Forelimb muscle (tissue), 1 donor: ENCODE measurements at places on chromosomes 7 and 10.
A peak's percentile ranks its signal among the peaks of the same experiment; 100 is the strongest.

DNA sequence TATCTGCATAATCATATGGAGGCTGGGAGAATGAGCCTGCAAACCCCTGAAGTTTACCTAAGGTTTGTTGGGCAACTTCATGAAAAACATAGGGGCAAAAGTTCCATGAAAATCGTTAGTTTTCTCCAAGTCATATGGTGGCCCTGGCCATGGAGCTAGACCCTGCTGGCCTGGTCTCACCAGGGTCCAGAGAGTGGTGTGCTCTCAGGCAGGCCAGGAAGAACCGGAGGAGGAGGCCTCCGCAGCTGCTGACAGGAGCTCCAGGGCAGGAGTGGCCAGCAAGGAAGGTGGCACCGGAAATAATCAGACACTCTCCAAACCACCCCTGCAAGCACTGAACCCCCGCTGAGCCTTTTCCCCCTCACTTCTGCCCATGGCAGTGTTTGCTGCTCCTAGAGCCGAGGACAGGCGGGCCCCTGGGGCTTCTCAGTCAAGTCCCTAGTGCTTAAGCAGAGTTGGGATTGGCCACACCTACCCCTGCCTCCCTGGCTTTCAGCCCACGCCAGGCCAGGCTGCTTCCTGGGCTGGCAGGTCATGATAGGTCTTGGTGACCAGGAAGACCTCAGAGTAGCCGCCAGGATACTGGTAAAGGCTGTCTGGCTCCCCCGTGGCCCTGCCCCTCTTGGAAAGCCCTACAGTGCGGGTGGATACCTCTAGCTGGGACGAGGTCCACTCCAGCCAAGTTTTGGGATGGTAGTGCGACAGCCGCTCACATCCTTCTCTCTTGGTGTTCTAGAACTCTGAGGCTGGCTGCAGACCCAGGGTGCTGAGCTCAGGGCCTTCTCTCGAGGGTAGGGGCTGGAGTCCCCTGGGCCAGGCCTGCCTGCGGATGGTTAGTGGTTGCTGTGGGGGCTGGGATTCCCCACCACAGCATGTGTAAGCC is 242.8 kb downstream of the MGMT start:
- no peak for DNase-seq

GRCh38 chr10:26380815-26381214 is 57.3 kb upstream of the APBB1IP start:
- DNase-seq = no peak

- DNase-seq = no peak
These were observed 877 bp upstream of the NOD1 start for GRCh38 chr7:30479202-30480120.

DNA sequence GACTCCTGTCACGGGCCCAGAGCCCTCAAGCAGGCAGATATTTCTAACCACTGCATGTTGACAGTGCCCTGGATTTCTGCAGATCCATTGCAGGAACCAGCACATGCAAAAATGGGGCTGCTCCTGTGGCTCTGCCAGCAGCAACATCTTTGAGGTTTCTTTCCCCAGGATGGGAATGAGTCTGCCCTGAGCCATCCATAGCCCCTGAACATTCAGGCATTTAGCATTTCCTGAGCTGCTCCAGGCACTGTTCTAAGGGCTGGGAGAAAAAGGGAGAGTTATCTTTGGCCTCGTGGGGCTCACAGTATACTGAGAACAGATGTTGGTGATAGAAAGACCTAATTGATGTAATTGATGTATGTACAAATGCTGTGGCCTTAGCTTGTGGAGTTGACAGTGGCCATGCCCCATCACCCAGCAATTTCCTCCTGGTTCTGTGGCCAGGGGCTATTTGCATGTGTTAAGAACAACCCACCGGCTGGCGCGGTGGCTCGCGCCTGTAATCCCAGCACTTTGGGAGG is 66.0 kb upstream of the LRRC4 start:
- DNase-seq = no peak

- DNase-seq = no peak
These were observed 4.7 kb upstream of the ATP6V0A4 start for GRCh38 chr7:138802706-138803105.

DNA sequence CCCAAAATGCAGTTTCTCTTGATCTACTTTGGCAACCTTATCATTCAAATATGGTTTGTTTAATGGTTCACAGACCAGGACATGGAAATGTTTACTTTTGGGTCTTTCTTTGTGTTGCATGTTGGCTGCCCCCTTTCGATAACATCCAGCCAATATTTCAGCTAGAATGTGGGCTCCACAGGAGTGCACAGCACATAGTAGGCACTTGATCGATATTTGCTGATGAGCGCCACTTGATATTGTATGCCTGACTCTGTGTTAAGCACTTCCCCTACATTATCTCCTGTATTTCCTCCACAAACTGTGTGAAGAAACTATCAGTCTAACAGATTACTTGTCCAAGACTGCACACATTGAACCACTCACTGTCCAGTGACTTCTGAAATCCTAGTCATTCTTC is 60.2 kb downstream of the SMURF1 start:
- DNase-seq = no peak

GRCh38 chr7:45092100-45092930 is 3.5 kb upstream of the NACAD start:
- DNase-seq = no peak

DNA sequence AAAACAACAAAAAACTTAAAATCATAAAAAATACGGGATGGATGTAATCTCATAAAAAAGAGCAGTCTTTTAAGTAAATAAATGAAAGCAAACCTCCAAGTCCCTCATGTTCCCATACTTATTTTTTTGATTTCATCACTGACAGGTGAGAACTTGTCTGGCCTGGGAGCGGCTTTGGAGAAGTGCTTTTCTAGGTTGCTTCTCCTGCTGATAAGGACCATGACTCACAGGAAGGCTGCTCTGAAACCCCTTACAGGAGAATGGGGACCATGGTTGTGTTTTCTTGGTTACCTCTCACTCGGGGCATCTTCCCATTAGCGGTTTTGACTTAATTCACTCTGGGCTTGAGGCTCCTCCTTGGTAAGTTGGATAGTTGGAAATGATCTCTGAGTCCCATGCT is 237.4 kb downstream of the CAMK1D start:
- no peak for DNase-seq

- DNase-seq = no peak
These were observed 151.5 kb downstream of the ANK3 start for GRCh38 chr10:60237977-60238758.

GRCh38 chr10:50291261-50291850 is 40.0 kb upstream of the ASAH2 start:
- no peak for DNase-seq

GRCh38 chr7:106872763-106873162 is 7.7 kb downstream of the PIK3CG start:
- no peak for DNase-seq

DNA sequence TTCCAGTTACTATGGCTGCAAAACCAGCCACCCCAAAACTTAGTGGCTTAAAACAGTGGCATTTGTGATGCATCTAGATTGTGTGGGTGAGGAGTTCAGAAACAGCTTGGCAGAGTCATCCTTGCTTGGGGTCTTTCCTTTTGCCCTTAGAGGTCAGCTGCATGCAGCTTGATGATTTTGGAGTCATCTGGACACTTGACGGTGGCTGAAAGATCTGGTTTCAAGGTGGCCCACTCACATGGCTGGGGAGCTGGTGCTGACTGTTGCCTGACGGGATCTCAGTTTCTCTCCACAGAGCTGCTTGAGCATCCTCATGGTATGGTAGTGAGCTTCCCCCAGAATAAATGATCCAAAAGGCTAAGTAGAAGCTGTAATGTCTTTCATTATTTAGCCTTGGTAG is 191.3 kb upstream of the GALNT17 start:
- no peak for DNase-seq

DNA sequence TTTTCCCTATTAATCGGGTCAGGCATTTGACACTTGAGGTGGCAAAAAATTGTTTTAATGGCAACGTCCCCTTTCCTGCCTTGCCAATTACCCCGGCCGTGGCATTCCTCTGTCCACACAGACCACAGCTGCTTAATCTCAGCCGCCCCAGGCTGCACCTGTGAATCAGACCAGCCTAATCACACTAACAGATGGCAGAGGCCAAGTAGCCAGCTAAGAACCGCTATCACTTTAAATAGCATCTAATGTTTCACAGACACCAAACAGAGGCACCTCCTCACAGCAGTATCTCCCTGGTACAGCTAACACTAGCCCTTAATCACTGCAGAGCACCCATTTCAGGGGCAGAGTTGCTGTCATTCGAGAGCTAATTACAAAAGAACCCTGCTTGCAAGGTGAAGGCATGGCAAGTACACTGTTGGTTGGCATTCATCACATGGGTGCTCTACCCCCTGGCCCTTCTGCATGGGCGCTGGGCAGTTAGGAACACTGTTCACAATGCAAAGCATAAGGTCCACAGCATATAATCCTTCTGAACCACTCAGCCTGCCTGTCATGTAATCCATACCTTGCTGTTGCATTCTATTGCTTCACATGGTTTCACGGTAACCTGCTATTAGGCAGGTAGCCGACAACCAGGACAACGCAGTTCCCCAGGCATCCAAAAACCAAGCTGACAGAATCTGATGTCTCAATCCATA is 38.8 kb downstream of the FGFR2 start:
- DNase-seq = no peak

DNA sequence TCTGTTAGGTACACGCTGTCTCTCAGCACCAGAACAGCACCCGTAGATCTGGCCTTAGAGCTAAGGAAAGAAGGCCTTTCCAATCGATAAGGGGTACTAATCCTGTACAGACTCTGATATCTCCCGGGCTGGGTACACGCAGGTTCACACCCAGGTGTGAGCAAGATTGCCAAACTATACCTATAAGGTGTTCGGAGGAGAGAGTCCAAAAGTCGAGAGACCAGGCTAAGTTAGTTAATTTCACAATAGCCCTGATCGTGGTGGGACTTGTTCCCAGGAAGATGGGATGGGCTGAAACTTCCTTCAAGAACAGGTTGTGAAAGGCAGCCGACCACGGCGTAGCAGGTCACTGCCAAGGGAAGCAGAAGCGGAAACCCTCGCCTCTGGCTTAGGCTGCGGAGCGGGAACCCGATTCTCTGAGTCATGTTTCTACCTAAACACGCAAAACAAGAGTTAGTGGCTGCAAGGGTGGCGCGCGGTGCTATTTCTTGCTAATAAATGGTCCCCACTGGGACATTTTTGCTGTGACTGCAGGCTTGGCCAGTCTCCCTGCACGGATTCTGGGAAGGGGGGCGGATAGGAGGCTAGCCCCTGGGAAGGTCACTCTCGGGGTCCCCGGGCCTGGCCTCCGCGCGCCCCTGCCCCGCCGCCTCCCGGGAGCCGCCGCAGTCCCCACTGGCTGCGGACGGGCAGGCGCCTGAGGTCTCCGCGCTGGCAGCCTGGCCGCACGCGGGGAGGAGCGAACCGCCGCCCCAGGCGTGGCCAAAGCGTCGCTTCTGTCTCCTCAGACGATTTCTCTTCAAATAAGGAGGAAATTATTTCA is 75.4 kb upstream of the PDSS1 start:
- no peak for DNase-seq

DNA sequence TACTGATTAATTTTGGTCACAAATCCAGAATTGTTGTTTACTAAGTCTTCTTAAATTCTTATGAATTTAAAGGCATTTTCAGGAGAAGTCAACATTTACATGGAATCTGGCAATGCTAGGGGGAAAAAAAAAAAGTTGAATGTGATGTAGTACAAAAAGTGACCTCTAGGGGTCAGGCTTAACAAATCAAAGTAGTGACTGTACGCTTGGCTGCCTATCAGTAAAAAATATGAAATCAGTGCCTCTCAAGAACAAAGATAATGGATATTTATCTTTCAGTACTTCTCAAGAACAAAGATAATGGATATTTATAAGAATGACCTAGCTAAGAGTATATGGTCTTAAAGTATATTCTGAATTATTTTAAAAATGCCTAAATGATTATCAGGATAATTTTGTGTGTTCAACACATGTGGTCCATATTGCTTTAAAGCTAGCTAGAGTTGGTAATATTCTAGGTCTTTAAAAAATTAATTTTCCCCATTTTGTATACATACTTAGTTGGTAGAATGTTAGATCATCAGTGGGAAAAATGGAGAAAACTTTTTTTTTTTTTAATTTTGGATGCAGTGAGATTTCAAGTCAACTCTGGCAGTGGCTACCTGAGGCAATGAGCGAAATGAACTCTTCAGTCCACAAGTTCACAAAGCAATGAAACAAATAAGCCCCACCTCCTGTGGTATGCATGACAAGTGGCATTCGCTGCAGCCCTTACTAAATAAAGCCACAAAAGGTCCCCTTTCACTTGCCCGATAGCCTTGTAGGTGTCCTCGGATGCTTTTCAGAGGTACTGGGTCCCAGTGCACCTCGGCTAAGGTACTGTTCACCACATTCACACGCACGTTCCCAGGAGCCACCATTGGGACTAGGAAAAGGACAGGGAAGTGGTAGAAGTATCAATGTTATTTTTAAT is 51.2 kb upstream of the LAMB4 start:
- DNase-seq = peak; percentile 57

- no peak for DNase-seq
These were observed 42.4 kb downstream of the PROSER2 start for GRCh38 chr10:11865561-11865960.
